ENCODE measurements at places on chromosomes 16 and 17.

- DNase-seq: no peak
Observed at GRCh38 chr17:66076546-66077190, 115.3 kb downstream of the CEP112 start.

GRCh38 chr17:16877099-16877498, 94.8 kb downstream of the TNFRSF13B start:
- no peak for DNase-seq

GRCh38 chr16:49589544-49590031, 216.0 kb downstream of the C16orf78 start:
- no peak for DNase-seq

DNA sequence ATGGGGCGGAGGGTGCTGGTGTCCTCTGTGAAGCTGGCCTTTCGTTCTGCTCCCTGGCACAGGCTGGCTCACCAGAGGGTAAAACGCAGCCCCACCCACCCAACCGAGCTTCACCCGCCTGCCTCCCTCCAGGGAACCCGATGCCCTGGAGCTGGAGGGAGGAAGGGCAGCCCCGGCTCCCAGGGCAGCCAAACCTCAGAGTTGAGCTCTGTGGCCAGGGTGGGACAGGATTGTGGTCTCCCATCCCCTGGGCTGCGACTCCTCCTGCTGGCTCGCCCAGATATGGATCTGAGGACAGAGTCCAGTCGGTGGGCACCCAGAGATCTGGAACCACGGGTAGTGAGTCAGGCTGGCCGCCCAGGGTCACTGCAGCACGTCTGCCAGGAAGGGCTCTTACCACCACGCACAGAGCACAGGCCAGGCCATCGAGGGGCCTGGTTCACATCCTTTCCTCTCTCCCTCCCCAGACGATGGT, 42.6 kb upstream of the CHMP6 start:
- no peak for DNase-seq

- no peak for DNase-seq
Observed at GRCh38 chr16:89721546-89722391, 432 bp downstream of the ZNF276 start.

GRCh38 chr16:8554881-8555280, 35.4 kb downstream of the TMEM114 start:
- no peak for DNase-seq

- no peak for DNase-seq
Observed at GRCh38 chr16:87086575-87086974, 230.6 kb downstream of the C16orf95 start.

DNA sequence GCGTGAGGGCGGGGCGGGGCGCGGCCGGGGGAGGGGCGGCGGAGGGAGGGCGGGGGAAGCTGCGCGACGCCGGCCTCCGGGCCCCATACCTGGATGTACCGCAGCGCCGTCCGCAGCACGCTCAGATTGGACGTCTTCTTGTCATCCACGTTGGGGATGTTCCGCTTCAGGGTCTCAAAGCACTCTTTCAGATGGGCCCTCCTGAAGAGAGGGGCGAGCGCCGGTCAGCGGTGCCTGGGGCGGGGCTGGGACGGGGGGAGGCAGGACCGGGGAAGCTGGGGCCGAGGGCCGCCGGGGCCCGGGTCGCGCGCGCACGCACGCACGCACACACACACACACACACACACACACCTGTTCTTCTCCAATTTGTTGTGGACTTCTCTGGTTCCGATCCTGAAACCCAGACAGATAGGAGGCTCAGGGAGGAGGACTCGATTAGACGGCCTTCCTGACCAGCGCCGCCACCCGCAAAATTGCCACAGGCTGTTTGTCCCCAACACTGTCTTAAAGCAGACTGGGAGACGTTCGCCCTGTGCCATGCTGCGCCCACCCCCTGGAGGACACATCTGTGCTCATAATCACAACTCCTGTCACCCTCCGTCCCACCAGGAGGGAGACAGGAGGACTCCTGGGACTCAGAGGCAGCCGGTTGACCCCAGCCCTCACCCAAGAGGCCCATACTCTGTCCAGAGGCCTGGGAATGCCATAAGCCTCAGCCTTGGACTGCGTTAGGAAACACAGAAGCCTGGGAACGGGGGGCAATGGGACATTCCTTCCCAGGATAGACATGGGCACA, 6.7 kb downstream of the MNT start:
- no peak for DNase-seq

DNA sequence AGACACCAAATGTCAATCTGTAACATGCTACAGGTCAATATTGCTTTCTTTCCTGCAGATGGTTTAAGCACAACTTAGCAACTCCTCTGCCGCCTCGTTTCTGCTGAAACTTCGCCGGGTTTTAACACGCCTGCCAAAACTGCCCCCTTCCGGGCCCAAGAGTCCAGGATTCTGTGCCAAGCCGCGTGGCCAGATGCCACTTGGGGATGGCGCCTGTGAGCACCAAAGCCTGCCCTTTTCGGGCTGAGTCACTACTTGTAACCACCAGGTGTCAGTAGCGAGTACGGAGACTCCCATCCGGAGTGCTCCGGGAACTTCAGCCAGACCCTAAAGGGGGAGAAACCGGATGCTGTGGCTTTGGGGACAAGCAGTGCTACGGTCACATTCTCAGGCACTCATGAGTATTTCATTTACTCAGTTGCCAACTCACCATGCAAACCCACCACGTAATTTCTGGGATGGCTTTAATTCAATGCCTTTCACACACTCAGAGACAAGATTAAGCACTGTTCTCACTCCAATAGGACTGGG, 7.8 kb downstream of the PMP22 start:
- peak; percentile 23 for DNase-seq

DNA sequence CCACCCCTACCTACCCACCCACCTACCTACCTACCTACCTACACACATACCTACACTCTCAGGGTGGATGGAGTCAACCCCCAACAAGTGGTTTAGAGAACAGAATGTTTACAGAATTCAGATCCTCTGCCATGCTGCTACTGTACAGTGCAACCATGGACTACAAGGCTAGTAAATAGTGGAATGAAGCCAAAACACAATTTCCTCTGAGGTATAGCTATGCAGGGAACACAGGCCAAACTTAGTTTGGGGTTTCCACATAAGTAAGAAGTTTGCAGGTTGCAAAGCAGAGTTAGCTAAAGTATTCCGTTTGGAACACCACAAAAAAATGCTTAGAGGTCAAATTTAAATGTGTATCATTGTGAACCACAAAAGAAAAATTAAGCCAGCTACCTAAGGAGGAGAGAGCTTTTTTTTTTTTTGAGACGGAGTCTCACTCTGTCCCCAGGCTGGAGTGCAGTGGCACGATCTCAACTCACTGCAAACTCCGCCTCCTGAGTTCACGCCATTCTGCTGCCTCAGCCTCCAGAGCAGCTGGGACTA, 2.7 kb upstream of the AP1G1 start:
- DNase-seq: no peak

DNA sequence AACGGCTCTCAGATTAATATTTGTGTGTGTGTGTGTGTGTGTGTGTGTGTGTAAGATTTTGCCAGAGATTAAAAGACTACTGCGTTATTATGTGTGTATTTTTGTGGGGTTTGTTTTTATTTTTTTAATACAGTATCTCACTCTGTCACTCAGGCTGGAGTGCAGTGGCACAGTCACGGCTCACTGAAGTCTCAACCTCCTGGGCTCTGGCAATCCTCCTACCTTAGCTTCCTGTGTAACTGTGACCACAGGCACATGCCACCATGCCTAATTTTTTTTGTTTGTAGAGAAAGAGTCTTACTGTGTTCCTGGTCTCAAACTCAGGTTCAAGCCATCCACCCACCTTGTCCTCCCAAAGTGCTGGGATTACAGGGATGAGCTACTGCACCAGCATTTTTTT, 87.2 kb downstream of the CYB561 start:
- no peak for DNase-seq

DNA sequence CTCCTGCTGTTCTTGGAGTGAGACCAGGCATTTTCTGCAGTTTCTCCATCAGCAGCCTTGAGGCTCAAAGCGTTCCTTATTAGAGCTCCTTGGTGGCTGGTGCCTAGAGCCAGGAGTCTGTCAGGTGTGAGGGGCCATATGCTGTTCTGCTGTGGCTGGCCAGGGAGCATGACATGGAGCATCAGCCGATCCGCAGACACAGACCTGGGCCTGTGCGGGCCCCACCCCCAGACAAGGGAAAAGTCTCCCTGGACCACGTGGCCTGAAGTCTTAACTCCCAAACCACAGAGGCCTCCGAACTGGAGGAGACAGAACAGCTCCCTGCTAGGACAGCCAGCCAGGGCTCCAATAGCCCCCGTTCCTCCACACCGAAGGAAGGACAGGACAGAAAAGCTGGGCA, 162.7 kb upstream of the CIBAR2 start:
- DNase-seq: no peak

- no peak for DNase-seq
Observed at GRCh38 chr17:50051606-50052005, 4.3 kb upstream of the ITGA3 start.

DNA sequence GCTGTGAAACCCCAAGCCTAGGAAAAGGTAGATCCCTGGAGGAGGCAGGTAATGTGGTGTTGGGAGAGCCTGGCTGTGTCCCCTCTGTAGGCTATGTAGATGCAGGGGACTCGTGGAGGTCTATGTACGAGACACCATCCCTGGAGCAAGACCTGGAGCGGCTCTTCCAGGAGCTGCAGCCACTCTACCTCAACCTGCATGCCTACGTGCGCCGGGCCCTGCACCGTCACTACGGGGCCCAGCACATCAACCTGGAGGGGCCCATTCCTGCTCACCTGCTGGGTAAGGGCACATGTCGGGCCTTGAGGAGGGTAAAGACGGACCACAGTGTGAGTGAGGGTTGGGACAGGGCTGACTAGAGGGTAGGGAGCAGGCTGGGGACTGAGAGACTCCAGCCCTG, 12.0 kb downstream of the ACE start:
- no peak for DNase-seq

DNA sequence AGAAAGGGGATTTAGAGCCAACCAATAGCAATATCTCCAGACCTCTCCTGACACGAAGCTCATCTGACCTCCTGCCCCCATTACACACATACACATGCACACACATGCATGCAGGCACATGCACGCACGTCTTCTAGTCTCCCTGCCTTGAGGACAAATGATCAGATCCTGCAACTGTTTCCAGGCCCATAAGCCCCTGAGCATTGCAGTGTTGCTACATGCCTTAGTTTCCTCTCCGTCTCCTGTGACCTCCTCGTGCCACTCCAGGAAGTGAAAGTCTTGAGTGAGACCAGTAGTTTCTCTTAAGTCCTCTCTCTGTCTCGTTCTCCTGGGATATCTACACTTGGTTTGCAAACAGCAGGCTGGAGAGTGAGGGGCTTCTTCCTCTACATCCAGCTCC, 8.2 kb downstream of the CIITA start:
- DNase-seq: no peak

- DNase-seq: no peak
Observed at GRCh38 chr16:85573045-85573695, 40.0 kb upstream of the GSE1 start.

GRCh38 chr17:61402978-61403800, 3.5 kb downstream of the TBX2 start:
- no peak for DNase-seq

GRCh38 chr16:75264999-75265910, 13.8 kb upstream of the BCAR1 start:
- no peak for DNase-seq

DNA sequence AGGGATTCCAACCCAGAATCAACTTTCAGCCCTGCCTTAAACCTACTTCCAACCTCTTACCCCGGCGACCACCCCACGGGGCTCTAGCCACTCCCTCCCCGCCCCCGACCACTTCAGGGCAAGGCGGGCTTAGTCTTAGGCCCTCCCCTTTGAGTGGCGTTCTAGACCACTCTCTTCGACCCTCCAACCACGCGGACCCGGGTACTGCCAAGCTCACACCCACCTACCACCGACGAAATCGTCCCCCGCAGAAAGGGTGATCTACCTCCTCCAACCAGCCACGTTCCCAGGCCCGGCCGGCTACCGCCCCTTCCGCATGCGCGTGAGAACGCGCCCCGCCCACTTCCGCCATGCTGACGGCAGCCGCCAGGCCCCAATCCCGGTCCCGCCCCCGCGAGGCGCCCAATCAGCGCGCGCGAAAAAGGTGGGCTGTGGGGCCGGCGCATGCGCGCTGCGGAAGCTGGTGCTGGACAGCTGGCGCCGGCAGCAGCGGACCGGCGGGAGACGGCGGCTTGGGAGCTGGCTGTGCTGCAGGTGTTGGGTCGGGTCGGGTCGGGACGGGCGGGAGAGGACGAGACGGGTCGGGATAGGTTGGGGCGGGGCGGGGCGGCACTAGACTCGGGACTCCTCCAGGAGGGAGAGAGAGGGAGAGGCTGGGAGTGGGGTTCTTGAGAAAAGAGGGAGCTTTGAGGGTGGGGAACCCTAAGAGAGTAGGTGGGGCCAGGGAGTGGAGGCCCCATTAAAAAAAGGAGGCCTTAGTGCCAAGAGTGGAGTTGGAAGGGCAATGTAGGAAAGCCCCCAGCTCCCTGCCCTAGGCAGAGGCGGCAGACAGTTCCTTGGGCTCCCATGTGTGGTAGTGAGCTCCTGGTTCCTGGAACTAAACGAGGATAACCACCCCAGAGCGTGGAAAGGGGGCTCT, at the start of gene NAT9:
TSS of gene NAT9 (minus strand) at position 302 of the 919 bp plus-strand sequence. CDS start 647 bp downstream, outside the sequence.
- no peak for DNase-seq

DNA sequence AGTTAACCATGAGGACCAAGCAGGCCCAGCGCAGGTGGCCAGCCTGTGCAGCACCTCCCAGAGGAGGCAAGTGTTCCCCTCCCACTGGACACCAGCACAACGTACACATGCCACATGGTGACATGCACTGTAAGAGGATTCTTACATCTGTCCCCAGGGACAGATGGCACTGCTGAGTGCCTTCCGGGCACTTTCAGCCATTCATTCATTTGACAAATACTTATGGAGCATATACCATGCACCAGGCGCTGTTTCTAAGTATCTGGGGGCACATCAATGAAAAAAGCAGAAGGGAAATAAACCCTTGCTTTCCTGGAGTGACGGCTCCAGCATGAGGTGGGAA, 79.6 kb downstream of the GAS7 start:
- DNase-seq: no peak

DNA sequence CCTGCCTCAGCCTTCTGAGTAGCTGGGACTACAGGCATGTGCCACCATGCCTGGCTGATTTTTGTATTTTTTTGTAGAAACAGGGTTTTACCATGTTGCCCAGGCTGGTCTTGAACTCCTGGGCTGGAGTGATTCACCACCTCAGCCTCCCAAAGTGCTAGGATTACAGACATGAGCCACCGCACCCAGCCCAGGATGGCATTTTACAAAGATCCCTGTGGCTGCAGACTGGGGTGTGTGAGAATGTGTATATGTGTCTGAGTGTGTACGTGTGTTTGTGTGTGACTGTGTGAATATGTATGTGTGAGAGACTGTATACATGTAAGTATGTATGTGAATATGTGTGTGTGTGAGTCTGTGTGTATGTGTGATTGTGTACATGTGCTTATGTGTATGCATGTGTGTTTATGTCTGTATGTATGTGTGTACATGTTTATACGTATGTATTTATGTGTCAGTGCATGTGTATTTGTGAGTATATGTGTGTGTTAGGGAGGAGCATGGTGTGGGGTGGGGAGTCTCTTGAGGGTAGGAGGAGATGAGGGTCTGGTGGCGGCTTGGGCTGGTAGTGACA, 17.0 kb downstream of the RPTOR start:
- no peak for DNase-seq

Data from cerebellar nuclear complex (tissue), 1 donor.